Astrocyte (in vitro differentiated cells and primary cell): ENCODE measurements at places on chromosomes 6 and 20.

- no peak for DNase-seq
Observed at GRCh38 chr6:110949679-110950285, 8.7 kb upstream of the GTF3C6 start.

- no peak for DNase-seq
Observed at GRCh38 chr6:126312013-126312665, 27.8 kb upstream of the CENPW start.

DNA sequence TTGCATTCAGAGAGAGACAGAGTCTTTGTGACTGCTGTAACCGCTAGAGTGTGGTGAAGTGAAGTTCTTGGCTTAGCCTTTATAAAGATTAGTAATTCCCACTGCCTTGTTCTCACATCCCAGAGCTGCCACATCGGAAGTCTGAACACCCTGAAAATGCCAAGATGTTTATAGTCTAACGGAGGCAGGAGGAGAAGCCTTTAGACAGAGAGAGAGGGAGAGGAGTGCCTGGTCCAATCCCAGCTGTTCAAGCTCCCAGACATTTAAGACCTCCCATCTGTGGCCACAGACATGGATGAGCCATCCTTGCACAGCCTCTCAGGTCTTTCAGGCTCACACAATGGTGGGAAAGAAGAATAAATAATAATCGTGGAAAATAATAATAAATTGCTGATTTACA lies 1422.8 kb upstream of the EYS start:
- DNase-seq: no peak

GRCh38 chr6:46760925-46761324 lies 14.2 kb downstream of the ANKRD66 start:
- DNase-seq: no peak

GRCh38 chr6:53101006-53101405 lies 35.8 kb downstream of the FBXO9 start:
- DNase-seq: no peak
